Activated CD8-positive, alpha-beta memory T cell treated with anti-CD3 and anti-CD28 coated beads for 1 hour (primary cell): ENCODE measurements at places on chromosomes 5 and 9.

GRCh38 chr9:28206280-28206679, 633.0 kb upstream of the C9orf72 start:
- DNase-seq: no peak

DNA sequence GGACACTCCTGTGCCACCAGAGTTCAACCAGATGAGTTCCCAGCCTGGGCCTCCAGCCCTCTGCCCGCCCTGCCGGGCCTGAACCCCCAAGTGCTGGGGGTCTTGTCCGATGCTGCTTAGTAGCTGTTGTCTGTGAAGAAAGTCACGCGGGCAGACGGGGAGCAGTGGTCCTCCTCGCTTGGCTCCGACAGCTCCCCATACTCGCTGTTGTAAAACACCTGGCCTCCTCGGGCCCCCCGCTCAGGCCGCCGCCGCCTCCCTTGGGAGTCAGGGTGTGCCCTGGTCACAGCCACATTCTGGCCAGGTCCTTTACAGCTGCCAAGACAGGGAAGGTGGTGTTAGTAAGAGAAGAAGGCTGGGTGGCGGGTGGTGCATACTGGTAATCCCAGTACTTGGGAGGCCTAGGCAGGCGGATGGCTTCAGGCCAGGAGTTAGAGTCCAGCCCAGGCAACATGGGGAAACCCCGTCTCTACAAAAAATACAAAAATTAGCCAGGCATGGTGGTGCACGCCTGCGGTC, 11.8 kb upstream of the SCGB3A1 start:
- DNase-seq: no peak

- DNase-seq: no peak
Observed at GRCh38 chr5:82396871-82397514, 118.8 kb upstream of the RPS23 start.

DNA sequence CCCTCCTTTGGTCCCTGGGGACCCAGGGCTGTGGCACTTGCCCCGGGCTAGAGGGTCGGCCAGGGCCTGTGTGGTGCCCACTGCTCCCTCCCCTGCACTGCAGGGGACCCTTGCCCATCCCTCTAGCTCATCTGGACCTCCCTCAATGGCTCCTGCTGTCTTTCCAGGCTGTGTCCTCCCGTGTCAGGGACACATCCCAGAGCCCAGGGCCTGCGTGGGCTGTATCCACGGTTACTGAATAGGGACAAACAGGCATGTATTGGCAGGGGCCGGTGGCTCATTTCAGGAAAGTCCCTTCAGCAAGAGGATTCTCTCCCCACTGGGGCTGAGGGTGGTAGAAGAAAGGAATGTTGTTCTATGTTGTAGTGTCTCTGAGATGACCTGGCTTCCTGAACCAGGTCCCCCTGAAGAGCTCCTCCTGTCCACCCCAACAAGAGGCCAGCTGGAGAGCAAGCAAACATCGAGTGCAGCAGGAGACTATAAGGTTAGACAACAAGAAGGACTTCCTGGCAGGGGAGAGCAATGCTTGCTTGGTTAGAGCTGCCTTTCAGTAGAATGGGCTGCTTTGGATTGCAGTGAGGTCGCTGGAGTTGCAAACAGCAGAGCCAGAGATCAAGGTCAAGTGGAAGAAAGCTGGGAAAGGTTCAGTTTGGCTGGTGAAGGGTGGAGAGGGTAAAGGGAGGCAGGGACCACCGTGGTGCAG, 1.0 kb upstream of the CRB2 start:
- no peak for DNase-seq

- no peak for DNase-seq
Observed at GRCh38 chr5:16539169-16539666, 73.6 kb upstream of the ZNF622 start.

- DNase-seq: no peak
Observed at GRCh38 chr5:75169516-75169915, 67.2 kb downstream of the ANKRD31 start.

- DNase-seq: no peak
Observed at GRCh38 chr5:6069496-6070185, 308.7 kb downstream of the MED10 start.

DNA sequence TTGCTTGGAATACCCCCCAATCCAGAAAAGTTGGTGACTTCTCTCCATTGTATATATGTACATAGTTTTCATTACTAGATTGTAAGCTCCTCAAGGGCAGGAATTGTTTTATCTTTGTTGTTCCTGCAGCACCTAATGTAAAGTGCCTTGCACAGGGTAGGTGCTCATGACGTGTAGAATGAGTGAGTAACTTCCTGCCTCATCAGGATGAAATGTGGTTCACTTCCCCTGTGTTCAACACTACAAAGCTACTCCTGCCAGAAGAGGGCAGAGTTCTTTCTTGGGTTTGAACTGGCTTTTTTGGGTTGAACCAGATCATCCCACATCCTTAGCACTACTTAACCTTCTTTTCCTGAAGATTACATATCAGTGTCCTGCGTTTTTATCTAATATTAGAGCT, 23.9 kb downstream of the GTF3C4 start:
- no peak for DNase-seq

DNA sequence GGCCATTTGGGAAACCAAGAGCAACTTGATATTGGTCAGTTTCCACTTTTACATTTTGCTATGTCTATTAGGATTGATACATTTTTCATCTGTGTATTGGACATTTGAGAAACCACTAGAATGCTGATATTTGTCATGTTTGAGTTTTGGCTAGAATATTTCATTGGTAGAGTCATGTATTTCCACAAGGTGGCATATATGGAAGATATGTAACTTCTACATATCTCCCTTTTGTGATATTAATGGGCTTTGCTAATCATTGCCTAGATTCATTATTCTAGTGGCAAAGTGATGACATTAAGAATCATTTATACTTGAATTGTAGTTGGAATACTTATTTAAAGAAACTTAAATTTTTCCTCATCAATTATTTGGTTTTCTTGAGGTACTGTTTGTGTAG, 692.9 kb upstream of the EDIL3 start:
- DNase-seq: no peak

DNA sequence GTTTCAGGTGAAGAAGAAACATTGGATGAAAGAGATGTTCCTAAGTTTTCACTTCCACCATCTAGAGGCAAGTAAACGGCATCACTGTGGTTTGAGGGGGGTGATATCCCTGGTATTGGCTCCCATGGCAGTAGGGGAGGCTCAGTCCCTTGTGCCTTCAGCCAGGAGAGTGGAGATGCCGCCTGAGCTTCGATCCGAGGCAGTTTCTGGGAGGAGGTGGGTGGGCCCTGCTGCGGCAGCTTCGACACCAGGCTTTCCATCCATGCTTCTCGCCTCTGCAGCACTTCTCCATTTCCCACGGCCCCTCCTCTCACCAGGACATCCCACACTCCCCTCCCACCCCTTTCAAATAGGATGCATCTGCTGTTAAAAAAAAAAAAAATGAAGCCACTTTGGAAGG, 258.3 kb downstream of the GADD45G start:
- DNase-seq: no peak
